Non-pigmented ciliary epithelial cell (primary cell): ENCODE measurements at places on chromosomes 6 and 20.

GRCh38 chr20:227439-228105 lies 514 bp downstream of the DEFB129 start:
- no peak for DNase-seq

- no peak for DNase-seq
Measured at GRCh38 chr6:119303164-119303887, 46.2 kb downstream of the MAN1A1 start.

DNA sequence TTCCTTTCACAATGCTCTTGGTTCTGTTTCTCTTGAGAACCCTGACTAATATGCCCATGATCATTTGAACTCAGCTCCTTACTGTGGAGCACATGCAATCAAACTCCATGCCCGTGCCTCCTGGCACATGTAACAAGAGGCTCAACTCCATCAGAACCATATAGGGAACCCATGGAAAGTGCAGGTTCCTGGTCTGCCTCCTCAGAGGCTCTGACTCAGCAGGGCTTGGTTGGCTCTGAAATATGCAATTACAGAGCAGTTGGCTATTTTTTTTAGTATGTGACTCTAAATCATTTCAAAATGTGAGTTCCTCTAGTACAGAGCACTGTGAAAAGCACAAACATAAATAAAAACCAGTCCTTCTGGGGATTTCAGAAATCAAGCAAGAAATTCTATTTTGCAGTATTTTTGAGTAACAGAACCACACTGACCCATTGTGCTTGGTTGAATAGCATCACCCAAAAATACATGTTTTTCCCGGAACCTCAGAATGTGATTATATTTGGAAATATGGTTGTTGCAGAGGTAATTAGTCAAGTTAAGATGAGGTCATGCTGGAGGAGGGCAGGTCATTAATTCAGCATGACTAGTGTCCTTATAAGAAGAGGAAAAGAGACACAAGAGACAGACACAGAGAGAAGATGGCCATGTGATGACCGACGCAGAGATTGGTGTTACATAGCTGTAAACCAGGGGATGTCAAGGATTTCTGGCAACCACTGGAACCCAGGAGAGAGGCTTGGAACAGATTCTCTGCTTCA lies 13.2 kb upstream of the MAP3K4 start:
- DNase-seq: no peak

DNA sequence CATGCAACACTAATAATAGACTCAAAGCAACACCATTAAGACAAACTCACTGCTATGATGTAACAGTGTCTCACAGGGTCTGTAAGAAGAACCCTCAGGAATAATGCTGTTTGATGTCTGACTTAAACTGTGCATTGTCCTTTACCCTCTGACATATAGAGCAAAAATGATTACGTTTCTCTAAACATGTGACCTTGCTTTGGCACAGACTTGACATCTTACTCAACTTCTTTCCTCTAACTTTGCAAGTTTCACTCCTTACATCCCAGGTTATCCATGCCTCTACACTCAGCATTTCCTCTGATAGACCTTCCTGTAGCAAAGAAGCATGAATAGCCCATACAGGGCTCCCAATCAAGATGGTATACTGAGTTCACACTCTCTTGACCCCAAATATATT lies 252.7 kb downstream of the UST start:
- no peak for DNase-seq

DNA sequence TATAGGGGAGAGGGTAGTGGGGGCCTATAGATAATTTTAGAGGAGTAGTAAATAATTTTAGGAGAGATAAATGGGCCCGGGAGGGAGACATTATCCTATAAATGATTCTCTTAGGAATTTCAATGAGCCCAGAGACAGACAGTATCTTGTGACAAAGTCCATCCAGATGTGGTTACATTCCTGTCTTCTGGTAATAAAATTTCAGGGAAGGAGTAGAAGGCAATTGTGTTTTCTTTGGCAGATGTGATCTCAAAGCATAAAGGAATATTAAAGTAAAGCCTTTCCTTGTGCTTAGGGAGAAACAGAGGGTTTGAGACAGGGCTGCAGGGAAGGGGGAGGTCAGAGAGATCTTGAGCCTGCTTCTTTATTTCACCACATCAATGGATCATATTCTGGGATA lies 979.8 kb upstream of the GJE1 start:
- no peak for DNase-seq

GRCh38 chr6:56214041-56214702 lies 33.2 kb downstream of the COL21A1 start:
- no peak for DNase-seq

DNA sequence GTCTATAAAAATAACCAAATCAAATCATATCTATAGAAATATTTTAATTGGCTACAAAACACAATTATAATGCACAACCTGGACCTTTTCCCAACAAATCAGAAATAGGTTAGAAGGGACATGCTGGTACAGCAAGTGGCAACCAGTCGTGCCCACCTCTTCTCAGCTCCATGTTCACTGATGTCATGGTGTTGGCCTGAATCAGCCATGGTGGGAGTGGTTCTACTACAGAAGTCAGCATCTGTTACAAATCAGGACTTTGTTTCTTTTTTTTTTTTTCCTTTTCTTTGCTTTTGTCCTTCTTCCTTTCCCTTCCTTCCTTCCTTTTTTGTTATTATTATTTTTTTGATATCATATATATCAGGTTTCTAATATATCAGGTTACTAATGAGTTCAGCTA lies 91.2 kb downstream of the RALGAPA2 start:
- DNase-seq: no peak

GRCh38 chr20:25197183-25197869 lies 1.8 kb downstream of the ENTPD6 start:
- DNase-seq: no peak

GRCh38 chr20:10194166-10194565 lies 24.5 kb upstream of the SNAP25 start:
- no peak for DNase-seq

DNA sequence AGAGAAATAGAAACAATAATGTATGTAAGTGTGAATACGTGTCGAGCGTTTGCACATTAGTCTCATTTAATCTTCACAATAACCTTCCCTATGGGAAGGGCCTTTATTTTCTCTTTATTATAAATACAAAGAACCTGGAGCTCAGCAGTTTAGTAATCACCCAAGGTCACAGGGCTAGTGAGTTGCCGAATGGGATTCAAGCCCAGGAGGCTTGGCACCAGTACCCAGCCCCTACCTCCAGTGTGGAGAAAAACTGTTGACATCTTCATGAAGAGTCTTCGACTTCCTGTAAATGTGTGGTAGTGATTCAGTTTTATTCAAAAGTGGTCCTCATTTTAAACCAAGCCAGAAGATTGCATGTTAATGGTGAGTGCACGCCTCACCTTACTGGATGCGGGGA lies 162.8 kb downstream of the SCML4 start:
- no peak for DNase-seq

DNA sequence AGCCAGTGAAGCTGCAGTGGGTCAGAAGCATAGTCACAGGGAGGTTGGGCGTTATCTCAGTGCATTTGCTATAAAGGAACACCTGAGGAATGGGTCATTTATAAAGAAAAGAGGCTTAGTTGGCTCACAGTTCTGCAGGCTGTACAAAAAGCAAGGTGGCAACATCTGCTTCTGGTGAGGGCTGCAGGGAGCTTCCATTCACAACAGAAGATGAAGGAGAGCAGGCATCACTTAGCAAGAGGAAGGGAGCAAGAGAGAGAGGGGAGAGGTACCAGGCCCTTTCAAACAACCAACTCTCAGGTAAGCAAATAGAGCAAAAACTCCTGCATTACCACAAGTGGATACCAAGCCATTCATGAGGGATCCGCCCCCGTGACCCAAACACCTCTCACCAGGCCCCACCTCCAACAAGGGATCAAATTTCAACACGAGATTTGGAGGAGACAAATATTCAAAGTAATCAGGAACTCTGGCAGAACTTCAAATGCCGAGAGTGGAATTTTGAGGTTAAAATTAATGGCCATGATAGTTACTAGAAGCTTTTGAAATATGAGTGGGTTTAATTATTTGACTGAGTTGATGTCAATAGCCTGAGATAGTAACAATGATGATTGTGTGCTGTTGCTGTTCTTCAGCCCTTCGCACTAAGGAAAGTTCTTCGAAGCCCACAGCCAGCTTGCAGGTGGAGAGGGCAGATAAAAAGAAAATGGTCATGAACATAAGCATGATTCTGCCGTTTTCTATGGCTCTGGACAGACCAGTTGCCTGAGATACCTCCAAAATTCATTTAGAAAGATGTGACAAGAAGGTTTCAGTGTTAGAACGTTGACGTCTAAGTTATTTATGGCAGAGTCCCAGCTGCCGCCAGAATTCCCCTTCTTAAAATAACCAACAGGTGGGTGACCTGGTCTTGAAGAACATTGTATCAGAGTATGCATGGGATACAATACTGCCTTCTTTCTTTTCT lies 55.3 kb upstream of the ADTRP start:
- no peak for DNase-seq

DNA sequence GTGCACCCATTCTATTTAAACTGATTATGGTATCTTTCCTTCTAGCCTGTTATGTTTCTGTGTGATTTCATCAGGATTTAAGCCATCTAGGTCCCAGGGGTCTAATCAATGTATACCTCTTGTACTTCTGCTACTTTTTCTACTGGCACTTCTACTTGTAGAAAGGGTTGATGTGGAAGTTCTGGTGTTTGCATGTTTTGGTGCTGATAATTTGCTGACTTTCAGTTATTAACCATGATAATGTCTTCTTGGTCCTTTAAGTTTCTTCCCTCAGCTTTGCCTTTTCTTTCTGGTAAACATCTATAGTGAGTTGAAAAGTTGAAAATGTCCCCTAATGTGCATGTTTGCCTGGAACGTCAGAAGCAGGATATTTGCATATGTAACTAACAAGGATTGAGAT lies 390.6 kb upstream of the MAP3K7 start:
- DNase-seq: no peak

DNA sequence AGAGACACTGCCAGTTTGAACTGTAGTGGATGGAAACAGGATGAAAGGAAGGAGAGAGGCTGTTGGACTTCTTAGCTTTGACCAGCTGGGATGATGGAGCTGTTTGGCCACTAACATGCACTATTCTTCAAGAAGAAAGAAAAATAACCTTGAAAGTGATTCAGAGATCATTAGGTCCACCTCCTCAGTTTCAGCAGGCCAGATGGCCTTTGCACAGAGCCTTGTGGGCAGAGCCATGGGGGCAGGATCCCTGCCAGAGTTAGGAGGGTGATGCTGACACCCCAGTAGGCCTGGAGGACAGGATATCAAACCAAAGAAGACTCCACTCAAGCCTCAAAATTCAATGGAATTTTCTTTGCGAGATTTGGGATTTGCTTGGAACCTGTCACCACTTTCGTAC lies 74.5 kb upstream of the TMEM181 start:
- DNase-seq: no peak

- no peak for DNase-seq
Measured at GRCh38 chr20:6993511-6993910, 226.0 kb downstream of the BMP2 start.

- peak; percentile 9 for DNase-seq
Measured at GRCh38 chr6:23980965-23981364, 145.1 kb upstream of the NRSN1 start.

GRCh38 chr6:127515234-127515793 lies 3.8 kb downstream of the MTCL3 start:
- DNase-seq: no peak

DNA sequence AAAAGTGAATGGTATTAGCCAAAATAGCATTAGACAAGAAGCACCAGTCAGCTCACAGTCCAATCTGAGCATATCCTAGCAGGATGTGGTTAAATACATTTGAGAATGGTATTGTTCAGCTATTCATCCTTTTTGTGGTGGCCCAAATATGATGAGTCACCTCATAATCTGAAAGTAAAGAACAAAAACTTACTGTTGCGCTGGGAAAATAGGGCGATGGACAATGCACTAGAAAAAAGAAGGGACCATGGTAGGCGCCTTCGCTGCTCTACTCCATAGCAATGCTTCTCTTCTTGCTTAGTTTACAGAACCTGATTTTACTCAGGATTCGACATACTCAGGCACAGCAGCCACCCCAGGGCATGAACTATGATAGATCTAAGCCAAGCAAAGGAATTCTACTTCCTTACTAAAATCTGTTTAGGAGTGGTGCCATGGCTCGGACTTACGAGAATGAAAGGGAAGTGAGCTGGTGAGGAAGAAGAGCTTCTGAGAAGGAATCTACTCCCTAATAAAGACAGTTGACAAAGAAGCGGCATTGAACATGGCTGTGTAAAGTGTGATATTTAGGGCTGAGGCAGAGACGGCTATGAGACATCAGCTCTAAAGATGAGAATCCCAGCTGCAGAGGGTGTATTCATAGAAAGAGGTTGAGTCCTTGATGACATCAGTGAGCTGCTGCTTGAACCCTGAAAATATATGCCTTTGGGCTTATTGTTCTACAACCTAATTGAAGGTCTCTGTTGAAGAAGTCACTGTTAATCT lies 16.6 kb upstream of the FBXO9 start:
- DNase-seq: peak; percentile 87

- DNase-seq: no peak
Measured at GRCh38 chr6:10051283-10051682, 363.6 kb downstream of the TFAP2A start.
